ENCODE measurements at places on chromosomes 1 and 21.

GRCh38 chr21:45382697-45382997 is 22.3 kb upstream of the COL18A1 start:
- no peak for DNase-seq

DNA sequence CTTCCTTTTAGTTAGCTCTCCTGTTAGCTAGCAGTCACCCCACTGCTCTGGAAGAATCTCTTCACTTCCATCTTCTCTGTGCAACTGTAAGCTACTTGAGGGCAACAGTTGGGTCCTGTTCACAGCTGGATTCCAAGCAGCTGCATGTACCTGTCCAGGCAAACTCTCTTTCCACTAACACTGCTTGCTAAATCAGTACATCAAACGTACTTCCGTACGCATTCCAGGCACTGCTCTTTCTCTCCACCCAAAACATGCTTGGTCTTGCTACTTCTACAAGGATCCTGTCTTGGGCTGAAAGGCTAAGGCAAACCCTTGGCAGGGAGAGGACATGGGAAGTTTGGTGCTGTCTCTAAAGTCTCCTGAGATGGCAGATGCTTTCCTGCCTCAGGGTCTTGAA is 139.2 kb upstream of the CACNA1E start:
- no peak for DNase-seq

- no peak for DNase-seq
Observed at GRCh38 chr1:47594627-47595026, 156.8 kb downstream of the FOXD2 start.

- no peak for DNase-seq
Observed at GRCh38 chr1:66090859-66091457, 298.3 kb downstream of the PDE4B start.

DNA sequence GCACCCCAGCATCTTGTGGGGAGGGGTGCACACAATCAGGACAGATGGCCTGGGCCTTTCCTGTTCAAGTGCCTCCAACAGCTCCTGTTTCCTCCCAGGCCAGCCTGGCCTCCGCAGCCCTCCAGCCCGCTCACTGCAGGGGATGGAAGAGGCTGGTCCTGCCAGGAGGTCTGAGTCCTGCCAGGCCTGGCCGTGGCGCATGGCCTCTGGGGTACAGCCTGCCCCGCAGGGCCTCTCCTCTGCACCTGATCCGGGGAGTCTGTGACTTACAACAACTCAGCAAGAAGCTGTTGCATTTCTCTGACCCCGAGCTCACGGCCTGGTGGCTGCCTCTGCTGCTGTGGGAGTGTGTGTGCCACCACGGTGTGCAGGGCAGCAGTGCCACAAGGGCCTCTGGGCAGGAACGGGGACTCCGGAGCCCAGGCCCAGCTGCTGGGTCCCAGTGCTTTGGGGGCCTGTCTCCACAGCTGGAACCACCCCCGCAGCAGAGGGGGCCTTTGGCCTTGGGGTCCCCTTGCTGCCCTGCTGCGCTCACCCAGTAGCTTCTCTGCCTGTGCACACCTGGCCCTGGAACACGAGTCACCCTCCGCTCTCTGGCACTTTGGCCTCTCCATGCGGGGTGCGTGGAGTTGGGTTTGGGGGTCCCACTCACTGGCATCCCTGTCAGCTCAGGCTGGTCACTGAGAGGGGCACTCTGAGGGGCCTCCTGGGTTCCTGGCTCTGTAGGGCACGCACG is 17.4 kb upstream of the LRRC3 start:
- DNase-seq, result no peak

GRCh38 chr1:43358121-43358745 is 548 bp upstream of the CDC20 start:
- DNase-seq, result peak; percentile 42

GRCh38 chr21:31176080-31176551 is 137.8 kb upstream of the KRTAP19-8 start:
- no peak for DNase-seq

DNA sequence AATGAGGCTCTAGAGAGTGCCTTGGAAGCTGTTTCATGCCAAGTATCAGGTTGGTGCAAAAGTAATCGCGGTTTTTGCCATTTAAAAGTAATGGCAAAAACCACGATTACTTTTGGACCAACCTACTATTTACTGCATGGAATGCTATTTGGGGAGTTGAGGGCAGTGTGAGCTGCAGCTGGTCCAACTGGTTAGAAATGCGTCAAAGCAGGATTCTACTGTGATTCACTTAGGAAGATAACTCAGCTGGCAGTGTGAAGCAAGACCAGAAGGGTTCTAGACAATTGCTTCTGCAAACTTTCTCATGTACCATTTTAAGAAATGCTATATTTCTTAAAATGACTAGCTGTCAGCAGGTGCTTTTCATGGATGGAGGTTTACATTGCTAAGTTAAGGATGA is 21.2 kb upstream of the PLA2G2C start:
- DNase-seq, result no peak

DNA sequence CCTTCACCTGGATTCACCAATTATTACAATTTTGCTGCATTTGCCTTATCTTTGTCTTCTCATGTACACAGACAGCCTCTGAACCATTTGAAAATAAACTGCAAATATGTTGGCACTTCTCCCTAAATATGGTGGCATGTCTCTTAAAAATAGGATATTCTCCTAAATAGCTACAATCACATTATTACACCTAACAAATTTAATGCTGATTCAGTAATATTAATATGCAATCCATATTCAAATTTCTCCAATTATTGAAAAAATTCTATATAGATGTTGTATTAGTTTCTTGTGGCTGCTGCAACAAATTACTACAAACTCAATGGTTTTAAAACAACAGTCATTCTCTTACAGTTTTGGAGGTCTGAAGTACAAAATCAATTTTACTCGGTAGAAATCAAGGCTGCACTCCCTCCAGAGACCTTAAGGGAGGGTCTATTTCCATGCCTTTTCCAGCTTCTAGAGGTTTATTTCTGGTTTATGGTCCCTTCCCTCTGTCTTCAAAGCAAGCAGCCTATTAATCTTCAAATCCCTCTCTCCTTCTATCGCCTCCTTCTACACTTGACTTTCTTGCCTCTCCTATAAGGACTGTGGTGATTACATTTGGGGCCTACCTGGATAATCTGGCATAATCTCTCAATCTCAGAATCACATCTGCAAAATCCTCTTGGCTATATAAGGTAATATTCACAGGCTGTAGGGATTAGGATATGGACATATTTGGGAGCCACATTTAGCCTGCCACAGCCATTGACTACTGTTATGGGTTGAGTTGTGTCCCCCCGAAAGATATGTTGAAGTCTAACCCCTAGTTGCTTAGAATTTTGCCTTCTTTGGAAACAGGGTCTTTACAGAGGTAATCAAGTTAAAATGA is 52.5 kb upstream of the BOLA1 start:
- DNase-seq, result no peak

DNA sequence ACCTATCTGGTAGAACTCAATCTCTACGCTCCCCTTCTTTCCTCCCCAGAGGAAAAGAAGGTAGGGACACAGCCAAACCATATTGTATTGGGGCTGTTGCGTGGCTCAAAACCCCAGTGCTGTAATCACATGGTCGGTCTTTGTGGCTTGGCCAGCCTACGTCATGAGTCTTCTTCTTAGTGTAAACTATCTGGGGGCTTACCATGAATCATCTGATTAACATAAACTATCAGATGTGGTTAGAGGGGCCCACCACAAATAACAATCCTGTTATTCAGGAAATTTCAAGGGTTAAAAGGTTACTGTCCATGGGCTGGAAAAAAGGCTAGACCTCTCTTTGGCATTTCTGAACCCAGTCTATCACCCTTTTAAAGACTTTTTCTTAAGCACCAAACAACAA is 49.5 kb upstream of the GPR52 start:
- peak; percentile 16 for DNase-seq

- no peak for DNase-seq
Observed at GRCh38 chr1:40020447-40021085, 20.0 kb upstream of the CAP1 start.

- no peak for DNase-seq
Observed at GRCh38 chr1:199152676-199153075, 513.8 kb downstream of the PTPRC start.

- no peak for DNase-seq
Observed at GRCh38 chr1:206637605-206638004, 2.3 kb downstream of the DYRK3 start.

GRCh38 chr1:169091480-169091941 is 15.0 kb upstream of the ATP1B1 start:
- no peak for DNase-seq

Data from HFF-Myc (cell line).